Lower lobe of right lung (tissue), 2 donors: ENCODE measurements at places on chromosomes 3 and 15. TPM values are rescaled to one million over a fixed set of nuclear protein-coding genes. Genes with fewer than 3 reads are reported as not detected.
A peak's percentile ranks its signal among the peaks of the same experiment; 100 is the strongest.

Gene SCN11A
- total RNA-seq: 0.27 TPM

Gene DNAH12
- 11.2 TPM for total RNA-seq

Gene NAA50
- 83.3 TPM for total RNA-seq

Gene DNAJC19
- 36.5 TPM for total RNA-seq

Gene SCG3
- total RNA-seq: 0.18 TPM

DNA sequence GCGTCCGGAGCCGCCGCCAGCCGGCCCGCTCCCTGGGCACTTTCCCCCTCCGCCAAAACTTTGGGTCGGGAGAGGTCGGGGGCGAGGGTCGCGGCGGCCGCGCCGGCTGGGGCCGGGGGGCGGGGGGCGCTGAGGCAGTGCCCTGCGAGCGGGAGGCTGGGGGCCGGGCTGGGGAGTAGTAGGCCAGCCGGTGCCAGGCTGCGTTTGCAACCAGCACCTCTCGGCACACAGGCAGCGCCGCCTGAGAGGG lies 452 bp downstream of the BBX start:
- peak; percentile 79 for DNase-seq

GRCh38 chr3:59381282-59381681 lies 331.5 kb upstream of the CFAP20DC start:
- DNase-seq: no peak

DNA sequence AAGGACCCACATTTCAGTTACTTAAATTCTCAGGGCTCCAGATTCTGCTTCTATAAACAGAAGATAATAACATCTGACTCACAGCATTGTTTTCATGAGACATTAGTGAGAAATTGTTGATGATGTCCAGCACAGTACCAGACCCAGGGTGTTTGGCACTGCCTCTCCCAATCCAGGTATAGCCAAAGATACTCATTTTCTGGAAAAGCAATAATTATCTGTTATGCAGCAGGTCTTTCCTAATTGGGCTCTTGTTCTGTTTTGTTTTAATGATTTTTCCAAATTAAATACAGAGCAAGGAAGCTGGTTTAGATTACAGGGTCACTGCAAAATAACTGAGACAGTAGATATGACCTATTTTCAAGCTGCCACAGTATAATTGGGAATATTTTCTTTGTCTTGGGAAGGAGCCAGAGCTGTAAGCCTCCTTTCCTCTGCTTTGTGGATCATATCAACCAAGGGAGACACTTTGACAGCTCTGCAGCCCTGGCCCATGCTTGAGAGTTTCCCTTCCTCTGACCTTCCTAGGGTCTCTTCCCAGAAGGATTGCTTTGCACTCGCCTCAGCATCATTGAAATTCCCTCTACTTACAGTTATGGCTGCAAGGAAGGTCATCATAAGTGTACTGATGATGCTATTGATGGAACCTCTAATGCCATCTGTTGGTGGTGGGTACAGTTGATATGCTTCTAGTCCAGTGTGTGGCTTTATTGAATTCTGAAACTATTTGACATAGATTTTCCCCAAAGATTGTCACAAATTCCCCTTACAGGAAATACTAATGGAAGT lies 522.4 kb upstream of the ADAMTS9 start:
- DNase-seq: no peak

- DNase-seq: peak; percentile 21
Observed at GRCh38 chr3:38601956-38602550, 47.4 kb downstream of the SCN5A start.

- peak; percentile 61 for DNase-seq
Observed at GRCh38 chr15:78047761-78048627, 29.5 kb downstream of the TBC1D2B start.

DNA sequence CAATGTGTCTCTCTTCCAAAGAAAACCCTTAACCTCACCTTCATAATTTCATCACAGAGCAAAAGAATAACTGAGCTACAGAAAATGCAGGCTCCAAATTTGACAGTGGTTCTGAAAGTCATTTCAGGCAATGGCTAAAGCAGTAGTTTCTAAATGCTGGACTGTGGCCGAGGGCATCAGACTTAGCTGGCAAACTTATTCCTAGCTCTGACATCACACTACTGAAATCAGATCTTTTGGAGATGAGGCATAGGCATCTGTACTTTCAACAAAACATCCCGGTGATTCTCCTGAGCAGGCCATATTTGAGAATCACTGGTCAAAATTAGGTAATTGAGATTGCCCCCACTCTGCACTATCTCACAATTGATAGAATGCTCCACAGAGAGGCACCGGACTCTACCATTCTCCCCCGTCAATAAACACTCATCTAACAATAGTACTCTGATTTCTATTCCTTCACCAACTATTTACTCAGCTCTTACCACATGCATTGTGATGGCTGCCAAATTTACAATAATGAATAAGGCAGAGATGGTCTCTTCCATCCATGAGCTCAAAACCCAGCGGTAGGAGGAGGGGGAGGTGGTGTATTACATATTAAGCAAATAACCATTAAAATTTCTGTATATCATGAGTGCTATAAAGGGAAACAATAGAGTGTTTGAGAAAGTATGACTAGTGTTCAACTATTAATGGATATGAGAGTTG lies 57.3 kb upstream of the SPRED1 start:
- DNase-seq: no peak

GRCh38 chr3:161148832-161149475 lies 43.8 kb upstream of the B3GALNT1 start:
- DNase-seq: no peak

DNA sequence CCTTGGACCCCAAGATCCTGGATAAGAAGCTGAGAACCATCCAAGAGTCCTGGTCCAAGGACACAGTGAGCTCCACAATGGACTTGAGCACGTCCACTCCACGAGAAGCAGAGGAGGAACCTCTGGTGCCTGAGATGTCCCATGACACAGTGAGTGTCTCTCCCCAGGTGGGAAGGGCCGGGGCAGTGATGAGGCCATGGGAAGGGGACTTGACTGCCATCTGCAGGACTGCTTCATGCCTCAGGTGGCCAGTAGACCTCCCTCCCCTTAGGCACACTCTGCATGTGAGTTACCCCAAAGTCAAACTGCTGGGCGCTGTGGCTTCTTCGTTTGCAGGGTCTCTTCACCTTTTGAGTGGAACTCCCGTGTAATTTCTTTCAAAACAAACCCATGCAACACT lies 59.7 kb downstream of the CCDC33 start:
- DNase-seq: no peak

DNA sequence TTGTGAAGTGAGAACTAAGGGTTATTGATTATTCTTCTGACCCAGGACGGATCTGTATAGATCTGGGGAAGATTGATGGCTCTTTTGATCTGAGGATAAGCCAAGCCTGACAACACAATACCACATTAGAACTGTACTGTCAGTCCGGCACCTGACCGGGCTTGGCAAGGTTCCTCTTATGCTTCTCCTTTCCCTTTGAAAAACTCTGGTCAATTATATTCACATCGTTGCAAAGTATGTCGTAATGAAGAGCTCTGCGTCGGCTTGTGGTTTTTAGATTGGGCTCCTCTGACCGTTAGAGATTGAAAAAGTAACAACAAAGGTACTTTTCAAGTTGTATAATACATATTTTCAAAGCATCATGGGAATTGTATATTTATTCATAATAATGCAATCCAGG lies 389.8 kb downstream of the NR2F2 start:
- no peak for DNase-seq

DNA sequence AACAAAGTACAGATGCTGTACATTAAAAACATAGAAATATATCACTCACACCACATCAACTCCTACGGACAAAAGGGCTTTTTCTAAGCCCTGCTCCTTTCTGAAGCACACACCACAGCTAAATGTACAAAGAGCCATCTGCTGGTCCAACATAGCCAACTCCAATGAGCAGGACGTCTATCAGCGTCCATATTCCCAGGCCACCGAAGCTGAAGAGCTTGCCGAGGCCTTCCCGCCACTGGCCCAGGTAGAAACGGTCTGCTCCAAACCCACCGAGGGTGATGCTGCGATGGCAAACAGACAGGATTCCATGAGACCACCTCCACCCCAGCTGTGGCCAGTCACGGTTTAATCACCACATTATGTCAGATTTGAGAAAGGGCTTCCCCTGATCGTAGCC lies 9.8 kb downstream of the TM2D3 start:
- no peak for DNase-seq

GRCh38 chr15:84699538-84700191 lies 16.3 kb downstream of the SEC11A start:
- no peak for DNase-seq

DNA sequence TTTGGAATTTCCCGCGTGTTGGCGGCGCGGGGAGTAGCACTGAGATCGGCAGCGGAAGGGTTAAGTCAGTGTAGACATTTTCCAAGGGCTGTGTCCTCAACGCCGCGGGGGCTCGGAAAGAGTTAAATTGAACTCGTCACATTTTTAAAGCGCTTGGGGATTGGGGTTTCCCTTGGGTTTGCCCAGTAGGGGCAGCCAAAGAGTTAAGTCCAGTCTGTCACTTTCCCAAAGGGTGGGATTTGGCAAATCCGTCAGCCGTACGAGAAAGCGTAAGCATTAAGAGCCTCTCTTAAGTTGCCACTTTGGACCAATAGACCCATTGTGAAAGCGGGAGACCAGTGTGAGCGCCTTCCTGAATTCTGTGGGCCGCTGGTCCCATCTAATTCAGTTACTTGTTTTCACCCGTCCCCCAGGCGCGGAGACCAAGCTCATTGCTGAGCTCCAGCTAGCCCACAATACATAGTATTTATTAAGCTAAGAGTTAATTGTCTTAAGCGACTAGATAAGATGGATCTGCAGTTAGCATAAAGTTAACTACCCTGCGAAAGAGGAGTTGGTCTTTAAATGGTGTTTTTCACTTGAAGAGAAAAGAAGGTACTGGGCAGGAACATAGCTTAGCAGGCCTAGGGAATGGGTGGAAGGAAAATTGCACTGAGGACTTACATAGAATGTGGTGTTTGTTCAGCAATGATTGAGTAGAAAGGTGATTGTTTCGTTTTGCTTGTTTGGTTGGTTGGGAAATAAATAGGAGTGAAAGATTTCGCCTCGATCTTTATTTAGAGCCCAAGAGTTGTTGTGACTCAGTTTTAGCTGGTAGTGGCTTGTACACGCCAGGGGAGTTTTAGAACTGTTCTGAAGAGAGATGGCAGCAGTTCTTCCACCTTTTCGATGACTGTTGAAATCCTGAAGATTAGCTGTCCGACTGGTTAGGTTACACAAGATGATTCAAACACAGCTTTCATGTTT lies 932 bp downstream of the ARL8B start:
- peak; percentile 52 for DNase-seq

- peak; percentile 13 for DNase-seq
Observed at GRCh38 chr3:13492048-13492447, 11.9 kb downstream of the HDAC11 start.

DNA sequence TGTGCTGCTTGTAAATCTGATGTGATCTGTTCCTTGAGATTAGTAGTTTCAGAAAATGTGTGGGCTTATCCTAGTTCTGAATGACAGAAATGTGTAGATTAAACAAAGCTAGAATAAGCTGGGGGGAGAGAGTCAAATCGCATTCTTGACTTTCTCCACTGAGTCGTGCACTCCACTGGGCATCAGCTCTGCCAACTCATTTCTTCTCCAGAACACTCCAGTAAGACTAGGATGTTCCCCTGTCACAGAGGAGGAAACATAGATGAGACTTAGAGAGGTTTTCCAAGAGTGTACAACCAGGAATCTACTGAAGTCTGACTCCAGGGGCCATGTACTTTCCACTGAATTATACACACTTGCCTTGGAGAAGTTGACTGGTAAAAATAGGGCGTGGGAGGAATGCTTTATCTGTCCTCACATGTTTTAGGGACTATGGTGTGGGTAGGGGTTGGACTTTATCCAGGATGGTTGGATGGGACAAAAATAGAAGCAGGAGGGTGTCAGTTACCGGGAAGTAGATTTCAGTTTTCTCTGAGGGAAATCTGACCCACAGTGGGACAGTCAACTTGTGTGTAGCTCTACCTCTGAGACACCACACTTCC lies 298.2 kb downstream of the UBE2E2 start:
- no peak for DNase-seq

DNA sequence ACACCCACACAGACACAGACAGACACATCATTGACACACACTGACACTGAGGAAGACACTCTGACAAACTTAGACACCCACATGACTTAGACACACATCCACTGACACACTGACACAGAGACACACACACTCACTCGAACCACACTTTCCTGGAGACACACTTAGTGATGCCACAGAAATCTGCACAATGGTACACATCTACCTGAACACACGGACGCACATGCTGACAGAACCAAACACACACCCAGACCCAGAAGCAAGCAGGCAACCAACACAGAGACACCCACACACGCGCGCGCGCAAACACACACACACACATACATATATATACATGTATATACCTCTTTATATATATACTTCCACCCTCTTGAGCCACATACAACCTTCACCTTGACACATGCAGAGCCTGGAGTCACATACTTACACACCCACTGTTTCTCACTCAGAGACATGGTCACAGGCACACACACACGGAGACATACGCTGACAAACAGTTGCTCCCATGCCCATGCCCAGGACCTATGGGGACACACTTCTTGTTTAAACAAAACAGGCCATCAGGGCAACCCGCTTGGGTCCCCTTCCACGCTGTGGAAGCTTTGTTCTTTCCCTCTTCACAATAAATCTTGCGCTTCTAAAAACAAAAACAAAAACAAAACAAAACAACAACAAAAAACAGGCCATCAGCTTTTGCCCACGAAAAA lies 913 bp upstream of the SCN5A start:
- no peak for DNase-seq

- DNase-seq: no peak
Observed at GRCh38 chr3:14980689-14981088, 33.3 kb downstream of the NR2C2 start.

GRCh38 chr15:56971571-56971970 lies 53.1 kb downstream of the TCF12 start:
- no peak for DNase-seq

DNA sequence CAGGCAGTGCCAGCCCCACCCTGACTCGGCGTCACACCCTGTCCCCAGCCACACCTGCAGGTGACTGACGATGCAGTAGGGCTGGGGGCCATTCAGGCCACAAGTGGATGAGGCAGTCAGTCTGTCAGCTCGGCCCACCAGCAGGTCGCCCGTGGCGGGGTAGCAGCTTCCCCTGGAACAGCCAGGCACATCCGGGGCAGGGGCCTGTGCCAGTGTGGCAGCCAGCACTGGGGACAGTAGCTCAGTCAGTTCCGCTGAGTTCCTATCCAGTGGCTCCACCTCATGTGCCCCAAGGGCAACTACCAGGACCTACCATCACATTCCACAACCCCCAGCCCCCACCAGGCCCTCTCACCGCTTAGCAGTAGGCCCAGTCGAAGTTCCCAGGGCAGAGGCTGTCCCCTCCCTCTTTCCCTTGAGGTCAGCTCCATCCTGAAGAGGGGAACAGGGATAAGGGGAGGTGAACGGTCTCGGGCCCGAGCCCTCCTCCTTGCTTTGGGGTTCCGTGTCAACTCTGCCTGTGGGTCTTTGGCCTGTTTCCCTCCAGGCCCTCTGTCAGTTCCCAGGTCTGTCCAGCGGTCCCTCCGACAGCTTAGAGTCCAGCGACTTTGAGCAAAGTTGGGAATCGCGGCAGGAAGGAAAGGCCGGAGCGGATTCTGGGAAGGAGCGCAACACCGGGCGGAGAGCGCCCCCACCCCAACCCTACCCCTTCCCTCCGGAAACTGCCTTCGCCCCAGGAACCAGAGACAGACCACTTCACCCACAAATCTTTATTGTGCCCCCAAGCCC lies at the start of gene LAMB2:
Gene LAMB2, minus strand, starts transcription at position 614 of the 789 bp plus-strand sequence. Its CDS starts 183 bp downstream, at position 431.
- DNase-seq: peak; percentile 66
